Kasumi-1 (cell line): ENCODE measurements at places on chromosomes 3 and 15.

GRCh38 chr15:28963711-28964081 is 77.9 kb downstream of the APBA2 start:
- no peak for DNase-seq

DNA sequence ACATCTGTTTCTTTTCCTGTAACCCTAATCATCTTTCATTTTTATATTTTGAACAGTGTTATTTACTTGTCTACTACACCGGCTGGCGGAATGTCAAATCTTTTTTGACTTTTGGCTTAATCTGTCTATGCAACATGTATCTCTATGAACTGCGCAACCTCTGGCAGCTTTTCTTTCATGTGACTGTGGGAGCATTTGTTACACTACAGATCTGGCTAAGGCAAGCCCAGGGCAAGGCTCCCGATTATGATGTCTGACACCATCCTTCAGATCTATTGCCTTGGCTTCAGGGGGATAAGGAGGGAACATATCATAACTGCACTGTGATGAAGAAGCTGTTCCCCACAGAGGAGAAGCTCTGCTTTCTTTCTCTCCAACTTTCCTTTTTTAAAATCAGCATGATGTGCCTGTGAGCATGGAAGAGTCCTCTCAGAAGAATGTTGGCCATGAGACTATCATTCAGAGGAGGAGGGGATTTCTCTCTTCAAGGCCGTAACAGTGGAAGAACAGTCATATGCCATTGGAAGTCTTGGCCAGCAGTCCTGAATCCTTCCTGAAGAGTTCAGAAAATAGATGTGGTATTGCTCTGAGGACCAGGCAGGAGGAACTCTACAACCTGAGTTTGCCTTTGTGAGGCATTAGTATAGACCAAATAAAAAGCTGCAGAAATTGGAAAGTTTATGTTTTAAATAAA is 69.9 kb downstream of the SEC22A start:
- DNase-seq = no peak

- no peak for DNase-seq
Measured at GRCh38 chr3:64621726-64622395, 65.9 kb downstream of the ADAMTS9 start.

GRCh38 chr3:183774631-183775030 is 50.7 kb downstream of the MAP6D1 start:
- no peak for DNase-seq

- DNase-seq = no peak
Measured at GRCh38 chr15:50627351-50628055, 59.1 kb downstream of the TRPM7 start.

DNA sequence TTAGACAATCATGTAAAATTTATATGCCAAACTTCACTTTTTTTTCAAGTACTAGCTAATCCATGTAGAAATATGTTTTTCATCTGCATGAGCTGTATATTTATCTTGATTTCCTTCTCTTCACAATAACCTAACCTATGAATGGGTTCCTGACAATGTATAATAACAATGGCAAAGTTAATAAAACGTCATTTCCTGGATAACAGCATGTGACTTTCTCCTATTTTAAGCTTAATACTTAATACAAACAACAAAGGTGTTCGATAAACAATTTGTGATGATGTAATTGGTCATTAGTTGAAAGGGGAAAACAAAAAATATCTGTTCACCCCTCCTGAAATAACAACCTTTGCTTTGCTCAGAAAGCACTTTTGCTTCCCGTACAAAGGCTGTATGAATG is 20.4 kb downstream of the CD200 start:
- no peak for DNase-seq
